CD4-positive, alpha-beta T cell treated with Interleukin-1 beta for 1 hour (primary cell): ENCODE measurements at places on chromosomes 16 and 17.

DNA sequence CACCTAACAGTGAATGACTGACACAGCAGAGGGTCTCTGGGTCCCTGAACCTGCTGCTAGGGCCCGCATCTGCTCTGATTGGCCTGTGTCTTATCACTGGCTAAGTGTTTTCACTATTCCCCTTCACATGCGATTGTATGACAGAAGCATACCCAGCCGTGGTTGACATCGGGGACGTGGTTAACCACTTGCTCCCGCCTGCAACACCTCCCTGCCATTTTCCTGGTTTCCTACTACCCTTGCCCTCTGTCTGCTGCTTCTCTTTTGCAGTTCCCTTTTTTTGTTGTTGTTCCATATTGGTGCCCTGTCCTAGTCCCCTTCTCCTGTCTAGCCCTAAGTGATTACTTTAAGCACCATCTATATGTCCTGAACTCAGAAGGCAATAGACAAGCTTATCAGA lies 177.0 kb downstream of the RGS9 start:
- no peak for DNase-seq

GRCh38 chr16:30491744-30492308 lies 19.3 kb downstream of the ITGAL start:
- DNase-seq: no peak

- DNase-seq: peak; percentile 41
Measured at GRCh38 chr16:88705076-88705684, 1.0 kb downstream of the RNF166 start.

DNA sequence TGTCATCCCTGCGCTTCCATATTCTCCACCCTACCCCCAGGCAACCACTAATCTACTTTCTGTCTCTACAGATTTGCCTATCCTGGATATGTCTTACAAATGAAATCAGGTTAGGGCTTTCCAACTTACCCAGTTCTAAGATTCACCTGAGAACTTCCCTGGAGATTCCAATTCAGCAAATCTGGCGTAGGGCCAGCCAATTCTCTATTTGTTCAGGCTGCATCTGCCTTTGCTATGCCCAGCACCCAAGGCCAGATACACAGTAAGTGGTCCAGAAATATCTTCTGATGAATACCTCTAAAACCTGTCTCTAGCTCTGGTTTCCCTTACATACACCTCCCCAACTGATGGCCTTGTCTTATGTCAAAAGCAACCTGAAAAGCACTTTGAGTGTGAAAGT lies 10.4 kb upstream of the CTCF start:
- no peak for DNase-seq

DNA sequence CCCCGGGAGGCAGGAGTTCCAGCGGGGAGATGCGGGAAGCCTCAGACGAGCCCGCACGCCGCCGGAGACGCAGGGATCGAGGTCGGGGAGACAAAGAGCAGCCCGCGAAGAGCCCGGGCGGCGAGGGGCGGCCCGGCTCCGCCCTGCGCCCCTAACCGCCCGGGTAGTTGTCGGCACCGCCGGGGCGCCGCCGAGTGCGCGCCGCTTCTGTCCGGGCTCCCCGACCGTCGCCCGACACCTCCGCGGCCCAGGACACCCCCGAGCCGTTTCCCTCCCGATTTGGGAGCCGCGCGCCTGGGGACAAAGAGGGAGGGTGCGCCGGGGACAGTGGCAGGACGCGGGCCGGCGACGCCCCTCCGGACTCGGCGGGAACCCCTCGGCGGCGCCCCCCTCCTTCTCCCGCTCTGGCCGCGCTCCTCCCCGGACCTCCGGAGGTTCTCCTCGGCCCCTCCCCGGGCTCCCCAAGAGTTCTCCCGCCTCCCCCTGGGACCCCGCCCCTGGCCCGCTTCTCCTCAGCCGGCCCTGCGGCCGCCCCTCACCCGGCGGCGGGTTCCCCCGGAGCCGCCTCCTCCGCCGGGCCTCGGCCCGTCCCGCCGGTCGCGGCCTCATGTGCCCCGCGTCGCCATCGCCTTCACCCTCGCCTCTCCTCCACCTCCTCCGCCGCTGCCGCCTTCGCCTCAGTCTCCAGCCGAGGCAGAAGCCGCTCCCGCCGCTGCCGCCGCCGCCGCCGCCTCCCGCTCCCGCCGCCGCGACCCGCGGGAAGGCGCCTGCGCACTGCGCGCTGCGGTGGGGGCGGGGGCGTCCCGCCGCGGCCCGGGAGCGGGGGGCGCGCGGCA lies at the start of gene GJC1:
GJC1 (minus strand) TSS at position 765 of the 836 bp plus-strand sequence. CDS start 24,470 bp downstream, outside the sequence.
- no peak for DNase-seq

GRCh38 chr17:10205549-10206185 lies 7.3 kb upstream of the GAS7 start:
- peak; percentile 7 for DNase-seq

DNA sequence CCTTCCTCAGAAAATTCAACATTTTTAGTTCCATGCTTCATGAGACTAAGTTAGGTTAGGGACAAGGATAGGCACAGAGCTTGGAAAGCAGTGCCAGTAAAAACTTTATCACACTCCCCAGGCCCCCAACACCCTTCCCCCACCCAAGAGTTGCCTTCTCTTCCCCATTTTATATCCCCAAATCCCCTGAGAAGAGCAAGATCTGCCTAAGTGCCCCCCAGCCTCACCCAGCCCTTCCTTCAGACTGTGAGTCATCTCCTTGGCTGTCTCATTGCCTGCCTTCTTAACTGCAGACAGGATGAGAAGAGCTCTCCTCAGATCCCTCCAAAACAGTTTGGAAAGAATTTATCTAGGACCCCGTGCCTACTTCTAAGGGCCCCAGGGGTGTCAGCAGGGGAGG lies 55.8 kb downstream of the NEUROD2 start:
- DNase-seq: no peak
